ENCODE measurements at places on chromosomes 1 and 21.
A peak's percentile ranks its signal among the peaks of the same experiment; 100 is the strongest.

DNA sequence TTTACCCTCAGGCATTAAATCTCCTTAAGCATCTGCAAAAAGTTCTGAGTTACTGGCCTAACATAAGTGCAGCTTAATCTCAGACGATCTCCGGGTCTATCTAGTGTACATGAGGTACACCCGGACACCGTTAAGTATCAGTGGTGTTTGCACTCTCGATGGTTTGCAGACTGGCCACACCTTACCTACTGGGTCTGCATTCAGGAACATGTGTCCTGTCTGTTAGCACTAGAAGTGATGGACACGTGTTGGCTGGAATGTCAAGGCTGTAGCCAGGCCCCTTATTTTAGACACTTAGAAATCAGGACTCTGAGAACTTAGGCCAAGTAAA is 783 bp upstream of the AGL start:
- H3K36me3 ChIP-seq = no peaks in the 10 kb centered on the region
- no peak for DNase-seq
- H3K4me1 ChIP-seq = peaks cover 20% of the 10 kb centered on the region
- peak overlapping the region; percentile 79 for H3K4me3 ChIP-seq

GRCh38 chr1:217089361-217090014 is 366.3 kb upstream of the ESRRG start:
- no peaks in the 10 kb centered on the region for H3K4me1 ChIP-seq
- no peaks in the 10 kb centered on the region for H3K27me3 ChIP-seq
- DNase-seq = no peak
- no peaks in the 10 kb centered on the region for H3K36me3 ChIP-seq
- H3K4me3 ChIP-seq = no peak overlapping the region

DNA sequence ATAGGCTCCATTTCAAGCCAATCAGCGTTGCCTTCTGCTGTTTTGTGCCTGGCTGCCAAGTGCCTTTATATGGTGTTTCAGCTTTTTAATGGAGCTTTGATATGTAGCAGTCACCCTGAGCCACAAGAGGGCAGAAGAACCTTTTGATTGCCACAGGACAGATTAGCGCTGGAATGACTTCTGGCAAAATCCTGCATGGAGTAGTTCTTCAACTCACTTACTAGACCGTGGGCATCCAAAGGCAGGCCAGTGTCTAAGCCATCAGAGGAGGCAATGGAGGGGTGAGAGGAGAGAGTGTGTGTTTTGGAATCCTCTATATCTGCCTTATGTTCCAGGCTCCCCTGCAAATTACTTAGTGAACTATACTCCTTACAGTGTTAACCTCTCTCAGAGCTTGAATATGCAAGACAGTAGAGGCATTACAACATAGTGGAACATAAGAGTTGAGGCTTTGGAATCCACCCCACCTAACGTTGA is 56.2 kb downstream of the ST3GAL3 start:
- DNase-seq = peak; percentile 27
- no peaks in the 10 kb centered on the region for H3K36me3 ChIP-seq

- DNase-seq = no peak
- H3K4me1 ChIP-seq = no peaks in the 10 kb centered on the region
- no peak overlapping the region for H3K4me3 ChIP-seq
- no peaks in the 10 kb centered on the region for H3K36me3 ChIP-seq
- no peak overlapping the region for H3K27ac ChIP-seq
Measured at GRCh38 chr1:57248830-57249229, 175.0 kb downstream of the DAB1 start.

DNA sequence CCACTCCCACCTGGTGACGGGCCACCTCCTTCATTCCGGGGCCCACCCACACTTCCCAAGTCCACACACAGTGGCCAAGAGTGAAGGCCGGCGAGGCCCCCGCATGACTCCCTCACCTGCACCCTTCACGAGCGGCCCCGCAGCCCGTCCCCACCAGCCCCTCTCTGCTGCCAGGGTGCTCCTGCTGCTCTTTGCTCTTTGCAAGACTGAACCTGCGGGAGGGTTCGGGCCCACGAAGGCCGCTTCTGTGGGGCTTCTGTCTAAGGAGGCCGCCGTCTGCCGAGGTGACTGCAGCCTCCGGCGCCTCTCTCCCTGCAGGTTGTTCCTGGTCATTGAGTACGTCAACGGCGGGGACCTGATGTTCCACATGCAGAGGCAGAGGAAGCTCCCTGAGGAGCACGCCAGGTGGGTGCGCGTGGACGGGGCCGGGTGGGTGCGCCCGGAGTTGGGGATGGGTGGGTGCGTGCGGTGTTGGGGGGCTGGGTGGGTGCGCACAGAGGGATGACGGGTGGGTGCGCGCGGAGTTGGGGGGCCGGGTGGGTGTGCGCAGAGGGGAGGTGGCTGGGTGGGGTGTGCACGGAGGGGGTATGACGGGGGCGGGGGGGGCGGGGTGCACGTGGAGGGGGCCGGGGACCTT is 25.3 kb downstream of the FAAP20 start:
- no peak overlapping the region for H3K4me3 ChIP-seq
- H3K36me3 ChIP-seq = no peaks in the 10 kb centered on the region
- no peak overlapping the region for H3K27ac ChIP-seq
- no peaks in the 10 kb centered on the region for H3K27me3 ChIP-seq
- peaks cover 3% of the 10 kb centered on the region for H3K4me1 ChIP-seq

- H3K4me3 ChIP-seq = no peak overlapping the region
- no peak overlapping the region for H3K27ac ChIP-seq
- H3K36me3 ChIP-seq = no peaks in the 10 kb centered on the region
- no peaks in the 10 kb centered on the region for H3K27me3 ChIP-seq
- no peaks in the 10 kb centered on the region for H3K4me1 ChIP-seq
- DNase-seq = no peak
Measured at GRCh38 chr21:39074508-39074907, 108.7 kb downstream of the PSMG1 start.

DNA sequence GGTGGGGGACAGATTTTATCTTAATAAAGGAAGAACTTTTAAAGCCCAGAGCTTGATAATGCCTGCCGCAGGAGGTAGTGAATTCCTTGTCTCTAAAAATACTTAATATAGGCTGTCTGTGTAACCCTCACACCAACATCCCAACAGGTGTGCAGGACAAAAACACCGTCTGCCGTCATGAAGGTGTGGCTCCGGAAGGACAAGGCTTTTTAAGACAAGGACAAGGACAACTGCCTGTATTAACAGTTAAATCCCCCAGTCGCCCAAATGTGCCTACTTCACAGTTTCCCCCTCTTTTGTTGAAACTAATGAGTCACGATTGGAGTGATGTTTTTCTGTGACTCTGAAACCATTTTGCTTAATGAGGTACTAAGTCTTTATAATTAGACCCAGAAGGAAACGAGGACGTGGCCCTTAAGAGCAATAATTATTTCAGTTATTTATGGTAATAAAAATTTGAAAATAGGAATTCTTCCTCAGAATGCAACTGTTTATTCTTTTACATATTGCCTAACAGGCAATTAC is 27.3 kb upstream of the SPATA6 start:
- no peaks in the 10 kb centered on the region for H3K27me3 ChIP-seq
- H3K4me3 ChIP-seq = no peak overlapping the region
- H3K4me1 ChIP-seq = no peaks in the 10 kb centered on the region
- no peak for DNase-seq
- H3K36me3 ChIP-seq = no peaks in the 10 kb centered on the region

GRCh38 chr1:248288391-248288790 is 10.6 kb upstream of the OR2T33 start:
- no peaks in the 10 kb centered on the region for H3K36me3 ChIP-seq
- no peak overlapping the region for H3K4me3 ChIP-seq
- H3K27ac ChIP-seq = no peak overlapping the region
- no peaks in the 10 kb centered on the region for H3K27me3 ChIP-seq
- H3K4me1 ChIP-seq = no peaks in the 10 kb centered on the region
- DNase-seq = no peak

DNA sequence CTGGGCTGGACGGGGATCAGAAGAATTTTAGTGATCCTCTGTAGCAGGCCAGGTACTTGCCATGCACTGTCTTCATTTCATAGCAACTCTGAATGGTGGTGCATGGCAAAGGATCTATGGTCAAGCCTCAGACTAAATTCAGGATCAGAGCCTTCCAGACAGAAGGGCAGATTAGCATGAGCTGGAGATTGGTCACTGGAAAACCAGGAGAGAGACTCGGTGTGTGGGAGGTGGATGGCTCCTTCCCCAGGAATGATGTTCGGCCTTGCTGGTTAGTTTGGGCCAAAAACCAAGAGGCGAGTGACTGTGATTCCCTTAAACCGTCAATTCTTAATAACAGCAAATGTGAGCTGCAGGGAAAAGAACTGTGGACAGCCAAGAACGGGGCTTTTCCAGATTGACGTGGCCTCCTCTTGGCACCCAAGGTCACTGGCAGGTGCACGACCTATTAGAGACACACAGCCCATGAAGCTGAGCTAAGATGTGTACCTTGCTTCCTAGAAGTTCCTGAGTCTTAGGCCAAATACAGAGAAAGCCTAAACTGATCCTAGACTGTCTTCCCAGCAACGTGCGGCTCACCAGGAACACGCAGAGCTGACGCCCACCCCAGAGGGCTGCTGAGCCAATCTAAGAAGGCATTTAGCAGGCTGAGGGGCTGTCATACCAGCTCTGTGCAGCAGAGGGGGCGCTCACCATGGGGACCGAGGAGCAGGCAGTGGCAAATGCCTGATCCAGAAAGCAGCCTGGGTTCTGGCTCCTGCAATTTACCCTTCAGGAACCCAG is 18.5 kb downstream of the ALDH4A1 start:
- no peak overlapping the region for H3K4me3 ChIP-seq
- H3K36me3 ChIP-seq = no peaks in the 10 kb centered on the region
- DNase-seq = peak; percentile 50
- no peaks in the 10 kb centered on the region for H3K4me1 ChIP-seq

DNA sequence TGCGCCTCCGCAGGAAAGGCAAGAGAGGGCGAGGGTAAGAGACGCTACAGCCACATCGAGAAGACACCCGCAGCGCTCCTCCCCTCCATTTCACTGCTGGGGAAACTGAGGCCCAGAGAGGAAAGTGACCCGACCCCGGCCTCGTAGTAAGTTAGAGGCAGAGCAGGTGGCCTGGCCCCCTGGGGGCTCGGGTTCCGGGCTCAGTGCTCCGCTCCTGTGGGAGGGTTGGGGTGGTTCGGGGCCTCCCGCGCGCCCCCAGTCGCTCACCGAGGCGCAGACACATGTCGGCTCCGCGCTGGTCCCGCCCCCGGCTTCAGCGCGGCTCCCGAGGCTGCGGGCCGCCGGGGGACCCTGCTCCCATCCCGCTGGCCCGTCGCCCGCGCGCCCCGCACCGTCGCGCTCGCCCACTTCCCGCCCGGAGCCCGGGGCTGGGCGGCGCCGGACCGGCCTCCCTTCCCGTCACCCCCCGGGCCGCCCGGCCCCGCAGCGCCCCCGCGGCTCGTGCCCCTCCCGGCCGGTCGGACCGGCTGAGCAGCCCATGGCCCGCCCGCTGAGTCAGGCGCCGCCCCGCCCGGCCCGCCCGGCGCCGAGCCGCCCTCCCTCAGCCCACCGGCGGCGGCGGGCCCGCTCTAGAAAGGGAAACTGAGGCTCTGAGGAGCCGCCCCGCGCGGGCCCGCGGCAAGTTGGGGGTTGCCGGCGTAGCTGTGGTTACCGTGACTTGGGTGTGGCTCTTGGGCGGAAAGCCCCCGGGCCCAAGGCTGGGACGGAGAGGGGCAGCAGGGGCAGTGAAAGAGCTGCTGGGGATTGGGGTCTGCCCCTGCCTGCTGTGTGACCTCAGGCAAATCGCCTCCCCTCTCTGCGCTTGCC is at the start of gene TMEM54:
TSS of gene TMEM54 (minus strand) at position 434 of the 867 bp plus-strand sequence. CDS start at position 283, 151 bp downstream.
- no peak within 1 kb of the TSS for H3K4me3 ChIP-seq
- peak within 1 kb of the TSS; percentile 38 for H3K27ac ChIP-seq
- H3K27me3 ChIP-seq = peaks cover 34% of the 10 kb centered on the region
- H3K4me1 ChIP-seq = peaks cover 7% of the 10 kb centered on the region

DNA sequence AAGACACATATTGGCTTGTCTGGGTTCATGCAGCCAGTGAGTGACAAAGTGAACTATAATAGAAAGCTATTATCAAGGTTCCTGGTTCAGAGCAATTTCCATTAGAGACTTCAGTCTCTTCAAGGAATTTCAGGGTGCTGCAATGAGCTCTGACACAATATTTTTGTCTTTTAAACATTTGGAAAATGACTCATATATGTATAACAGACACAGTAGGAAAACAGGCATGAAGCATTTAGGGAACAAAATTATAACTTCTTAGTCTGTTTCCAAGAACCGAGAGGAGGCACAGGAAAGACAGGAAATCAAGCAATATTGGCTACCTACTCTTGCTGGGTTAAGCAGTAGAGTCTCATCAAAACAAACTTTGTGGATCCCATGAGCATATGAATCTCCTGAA is 170.4 kb downstream of the PTPRC start:
- no peak overlapping the region for H3K4me3 ChIP-seq
- no peaks in the 10 kb centered on the region for H3K36me3 ChIP-seq
- DNase-seq = no peak
- no peaks in the 10 kb centered on the region for H3K27me3 ChIP-seq

DNA sequence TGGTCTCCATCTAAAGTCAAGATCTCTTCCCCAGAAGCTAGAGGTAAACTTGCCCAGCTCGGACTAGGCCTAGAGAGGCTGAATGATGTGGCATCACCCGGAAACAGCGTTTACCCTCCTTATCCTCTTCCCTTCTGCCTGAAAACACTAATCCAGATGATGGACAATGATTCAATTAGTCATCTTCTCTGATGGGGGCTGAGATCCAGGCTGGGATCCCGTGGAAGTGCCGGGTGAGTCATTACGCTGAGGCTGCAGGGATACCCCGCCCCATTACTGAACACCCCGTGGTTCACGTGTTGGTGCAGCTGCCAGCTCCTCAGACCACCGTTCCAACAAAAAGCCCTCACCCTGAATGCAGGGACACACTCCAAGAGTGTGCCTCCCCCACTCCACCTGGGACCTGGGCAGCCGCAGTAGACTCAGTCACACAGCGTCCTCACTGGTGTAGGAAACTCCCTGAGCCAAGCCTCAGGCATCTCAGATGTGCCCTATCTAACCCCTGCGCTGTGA is 2.0 kb downstream of the S100A6 start:
- H3K36me3 ChIP-seq = no peaks in the 10 kb centered on the region
- H3K4me1 ChIP-seq = peaks cover 60% of the 10 kb centered on the region
- peak overlapping the region; percentile 35 for H3K4me3 ChIP-seq
- DNase-seq = peak; percentile 31
- peak overlapping the region; percentile 41 for H3K27ac ChIP-seq
- H3K27me3 ChIP-seq = no peaks in the 10 kb centered on the region

DNA sequence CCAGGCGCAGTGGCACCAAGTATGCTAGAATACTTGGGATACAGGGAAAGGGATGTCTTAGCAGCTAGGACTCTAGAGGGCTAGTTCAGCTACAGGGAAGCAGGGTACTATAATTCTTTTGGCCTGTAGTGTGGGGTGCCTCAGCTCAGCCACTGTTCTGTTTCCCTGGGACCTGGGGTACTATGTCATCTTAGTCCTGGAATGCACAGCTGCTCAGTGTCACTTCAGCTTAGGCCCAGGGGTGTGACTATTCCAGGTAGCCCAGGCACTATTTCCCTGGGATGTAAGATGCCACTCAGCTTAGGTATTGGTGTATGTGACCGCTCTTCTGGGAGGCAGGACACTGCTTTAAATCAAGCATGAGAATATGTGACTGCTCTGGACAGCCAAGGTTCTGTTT is 34.1 kb downstream of the RGSL1 start:
- H3K4me3 ChIP-seq = no peak overlapping the region
- DNase-seq = no peak
- H3K27me3 ChIP-seq = no peaks in the 10 kb centered on the region
- H3K36me3 ChIP-seq = no peaks in the 10 kb centered on the region
- H3K4me1 ChIP-seq = no peaks in the 10 kb centered on the region
